ENCODE measurements at places on chromosomes 4 and X.

DNA sequence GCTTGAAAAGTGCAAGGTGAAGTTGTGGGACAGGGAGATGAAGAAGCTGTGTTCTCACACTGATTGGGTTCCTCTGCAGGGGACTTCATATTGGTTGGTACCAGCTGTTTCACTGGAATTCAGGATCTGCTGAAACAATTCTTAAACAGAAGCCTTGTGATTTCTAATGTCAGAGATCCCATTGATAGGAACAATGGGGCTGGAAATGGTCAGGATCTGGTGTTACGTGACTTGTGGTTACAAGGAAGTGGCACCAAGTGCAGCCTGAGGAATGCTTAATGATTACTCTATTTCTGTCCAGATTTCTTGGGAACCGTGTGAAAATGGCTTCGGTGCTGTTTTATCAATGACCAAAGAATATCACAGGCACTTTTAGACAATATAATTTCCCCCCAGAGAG lies 68.1 kb downstream of the MOSPD2 start:
- no peak for DNase-seq

GRCh38 chrX:135535077-135535940 lies 14.8 kb downstream of the INTS6L start:
- DNase-seq: no peak

- DNase-seq: no peak
Measured at GRCh38 chr4:112650332-112650731, 13.4 kb downstream of the LARP7 start.

DNA sequence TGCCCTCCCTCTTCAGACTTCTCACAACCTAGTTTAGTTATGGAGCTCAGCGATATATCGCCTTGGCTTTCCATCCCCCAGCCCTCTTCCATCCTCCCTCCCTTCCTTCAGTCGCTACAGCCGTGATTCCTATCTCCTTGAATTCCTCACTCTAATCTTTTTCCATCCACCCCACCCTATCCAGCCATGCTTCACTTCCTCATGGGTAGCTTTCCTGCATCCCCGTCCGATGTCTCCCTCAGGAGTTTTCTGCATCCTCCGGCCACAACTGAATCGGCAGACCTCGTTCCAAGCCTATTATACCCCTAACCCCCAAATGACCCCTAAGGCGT lies 456 bp downstream of the SNX12 start:
- DNase-seq: no peak

GRCh38 chrX:7054219-7055216 lies 93.0 kb upstream of the STS start:
- no peak for DNase-seq

GRCh38 chr4:129144755-129145206 lies 48.8 kb downstream of the C4orf33 start:
- no peak for DNase-seq

DNA sequence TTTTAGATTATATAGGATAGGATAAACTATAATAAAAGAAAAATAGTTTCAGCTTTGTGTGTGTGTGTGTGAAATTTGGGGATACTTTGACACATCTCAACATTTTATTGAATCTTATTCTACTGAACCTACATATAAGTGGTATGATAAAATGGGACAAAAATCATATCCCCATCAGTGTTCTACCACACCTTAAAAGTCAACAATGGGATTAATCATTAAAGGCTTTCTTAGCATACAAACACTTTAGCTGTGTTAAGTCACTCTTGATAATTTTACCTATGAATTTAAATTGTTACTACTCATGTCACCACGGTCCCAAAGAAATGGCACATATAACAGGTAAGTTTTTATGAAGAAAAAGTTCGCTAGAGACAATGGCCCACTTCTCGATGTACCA lies 37.7 kb upstream of the LRBA start:
- no peak for DNase-seq

- DNase-seq: no peak
Measured at GRCh38 chr4:16858275-16858752, 40.1 kb downstream of the LDB2 start.

DNA sequence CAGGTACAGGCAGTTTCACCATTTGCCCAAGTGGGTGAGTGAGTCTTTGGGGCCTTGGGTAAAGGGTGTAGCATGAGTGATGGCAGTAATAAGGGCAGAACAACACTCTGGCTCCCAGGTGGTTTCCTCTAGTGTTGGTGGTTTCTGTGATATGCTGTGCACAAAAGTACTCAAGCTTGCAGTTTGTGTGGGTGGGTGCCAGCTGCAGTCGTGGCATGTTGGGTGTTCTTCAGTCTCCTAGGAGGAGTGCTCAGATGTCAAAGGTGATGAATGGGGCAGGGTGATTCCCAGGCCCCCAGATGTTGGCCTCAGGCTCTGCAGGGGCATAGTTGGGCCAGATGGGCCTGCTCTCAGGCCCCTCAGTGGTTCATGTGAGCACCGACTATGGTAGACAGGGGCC lies 166.1 kb upstream of the KLF8 start:
- no peak for DNase-seq

DNA sequence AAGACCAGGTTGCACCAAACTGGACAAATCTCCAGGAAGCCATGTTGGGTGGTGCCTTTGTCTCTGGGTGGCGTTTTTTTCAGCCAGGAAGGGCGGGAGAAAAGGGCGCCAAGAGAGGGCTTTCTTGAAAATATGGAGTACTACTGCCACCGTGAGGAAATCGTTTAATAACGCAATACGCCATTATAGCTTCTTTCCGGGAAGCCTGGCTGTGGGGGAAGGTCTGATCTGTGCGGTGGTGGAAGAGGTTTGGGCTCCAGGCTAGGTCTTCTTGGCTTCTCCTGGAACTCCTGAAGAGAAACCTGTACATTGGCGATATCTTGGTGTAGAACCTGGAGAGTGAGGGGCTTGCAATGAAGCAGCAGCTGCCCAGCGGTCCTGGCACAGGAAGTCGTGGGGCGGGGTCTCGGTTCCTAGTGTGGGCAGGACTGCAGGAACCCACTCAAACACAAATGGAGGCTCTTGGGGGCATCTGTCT lies 202.7 kb downstream of the OR13H1 start:
- peak; percentile 34 for DNase-seq

GRCh38 chr4:105483840-105484239 lies 10.0 kb upstream of the PPA2 start:
- DNase-seq: no peak

DNA sequence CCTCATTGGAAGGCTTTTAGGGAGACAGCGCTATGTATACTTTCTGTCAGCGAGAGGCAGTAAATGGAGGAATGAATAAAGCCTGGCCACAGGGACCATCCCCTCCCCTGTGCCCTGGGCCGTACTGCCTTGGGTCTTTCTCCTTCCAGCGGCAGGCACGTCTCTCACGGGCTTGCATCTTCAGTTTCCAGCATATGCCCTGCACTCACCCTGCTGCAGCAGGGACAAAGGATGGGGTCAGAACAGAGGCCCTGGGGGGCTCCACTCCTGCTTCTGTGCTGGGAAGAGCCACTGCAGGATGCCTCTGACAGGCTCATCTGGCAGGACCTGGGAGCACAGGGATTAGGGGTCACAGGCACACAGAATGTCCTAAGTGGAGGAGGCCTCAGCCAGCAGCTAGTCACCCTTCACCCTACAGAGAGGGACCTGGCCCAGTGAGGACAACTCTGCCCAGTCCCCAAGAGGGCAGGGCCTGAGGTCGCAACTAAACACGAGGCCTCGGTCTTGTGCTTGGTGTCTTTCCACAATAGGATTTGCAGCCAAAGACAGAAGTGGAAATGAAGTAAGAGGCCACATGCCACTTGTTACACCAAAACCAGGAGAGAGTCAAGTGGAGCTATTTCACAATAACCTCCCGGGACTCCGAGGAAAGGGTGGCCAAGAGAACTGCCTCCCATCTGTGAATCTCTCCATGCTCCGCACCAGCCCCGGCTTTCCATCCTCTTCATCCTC lies 150.8 kb downstream of the AFAP1 start:
- no peak for DNase-seq

GRCh38 chr4:3671571-3672464 lies 94.4 kb upstream of the ADRA2C start:
- no peak for DNase-seq

DNA sequence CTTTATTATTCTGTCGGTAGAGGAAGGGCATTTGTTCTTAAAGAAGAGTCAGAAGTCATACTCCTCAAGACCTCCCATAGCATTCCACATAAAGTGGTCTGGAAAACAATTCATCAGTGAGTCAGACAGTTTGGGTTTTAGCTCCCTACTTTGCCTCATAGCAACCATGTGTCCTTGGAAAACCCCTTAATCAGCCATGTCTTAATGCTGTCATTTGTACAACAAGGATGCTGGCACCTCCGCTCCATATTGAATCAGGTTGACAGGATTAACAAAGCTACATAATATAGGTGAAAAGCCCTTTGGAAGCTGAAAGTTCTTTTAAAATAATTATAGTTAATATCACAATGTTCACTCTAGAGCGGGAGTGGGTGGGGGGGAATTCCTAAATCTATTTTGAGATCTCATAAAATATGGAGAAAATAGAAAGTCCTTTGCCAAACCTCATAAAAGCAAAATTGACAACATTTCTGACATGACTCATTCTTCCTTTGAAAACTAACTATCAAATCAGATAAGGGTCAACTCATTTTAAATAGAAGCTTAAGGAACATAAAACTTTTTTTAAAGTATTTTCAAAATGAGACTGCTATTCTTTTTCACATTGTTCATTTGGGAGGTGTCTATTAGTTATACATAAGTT lies 37.3 kb upstream of the GUCY1A1 start:
- peak; percentile 23 for DNase-seq

- DNase-seq: no peak
Measured at GRCh38 chrX:93259029-93259428, 414.3 kb downstream of the NAP1L3 start.

DNA sequence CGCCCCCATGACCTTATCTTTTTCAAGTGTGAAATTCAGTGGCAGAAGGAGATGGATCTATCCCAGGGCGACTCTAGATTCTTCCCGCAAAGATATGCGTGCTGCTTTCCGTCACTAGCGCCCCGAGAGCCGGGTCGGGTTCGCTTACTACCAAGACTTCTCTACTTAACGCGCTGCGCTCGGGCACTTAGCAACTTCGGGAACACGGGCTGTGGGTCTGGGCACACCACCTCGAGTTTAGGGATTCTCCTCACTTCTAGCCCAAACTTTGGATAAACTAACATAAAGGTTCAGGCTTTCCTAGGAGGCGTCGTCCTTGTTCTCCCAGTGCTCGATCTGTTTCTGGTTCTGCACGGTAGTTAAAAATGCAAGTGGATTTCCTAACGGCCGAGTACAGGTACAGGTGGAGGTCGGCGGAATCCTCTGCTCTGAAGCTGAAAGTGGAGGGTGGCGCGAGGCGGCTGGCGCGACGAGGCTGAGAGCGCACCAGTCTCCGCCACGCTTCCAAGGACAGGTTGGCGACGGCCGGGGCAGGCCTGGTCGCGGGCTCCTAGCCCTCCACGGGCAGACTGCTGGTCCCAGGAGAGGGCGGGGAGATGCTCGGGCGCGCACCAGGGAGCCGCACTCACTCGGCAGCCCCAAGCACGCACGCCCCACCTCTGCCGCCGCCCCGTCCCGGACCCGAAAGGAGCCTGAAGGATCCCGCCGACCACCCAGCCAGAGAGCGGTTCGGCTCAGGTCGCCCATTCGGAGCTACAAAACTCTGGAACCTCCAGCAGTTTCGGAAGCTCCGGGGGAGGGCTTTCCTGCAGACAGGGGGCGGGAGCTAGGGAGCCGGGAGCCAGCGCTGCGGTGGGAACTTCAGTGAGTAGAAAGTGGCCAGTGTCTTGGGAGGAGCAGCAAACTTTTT lies 100.8 kb upstream of the TENM3 start:
- no peak for DNase-seq

- no peak for DNase-seq
Measured at GRCh38 chr4:84708406-84709135, 125.6 kb downstream of the CDS1 start.

GRCh38 chrX:147800663-147801062 lies 111.1 kb upstream of the FMR1 start:
- no peak for DNase-seq

GRCh38 chrX:75155447-75155826 lies 646 bp downstream of the ABCB7 start:
- DNase-seq: no peak

DNA sequence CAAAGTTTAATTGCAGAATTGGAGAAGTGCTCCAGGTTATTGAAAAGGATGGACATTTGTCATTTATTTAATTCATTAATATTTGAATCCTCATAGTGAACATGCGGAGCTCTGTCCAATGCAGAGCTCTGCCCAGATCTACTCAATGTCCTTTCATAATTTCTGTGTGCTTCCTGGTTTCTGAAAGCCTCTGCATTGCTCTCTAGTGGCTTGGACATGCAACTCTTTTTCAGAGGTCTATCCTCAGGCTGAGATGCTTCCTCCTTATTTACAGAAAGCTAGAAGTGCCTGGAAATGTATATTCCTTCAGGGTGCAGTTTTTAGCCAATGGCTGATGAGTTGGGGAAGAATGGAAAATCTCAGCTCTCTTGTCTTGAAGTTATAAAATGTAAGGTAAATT lies 786.1 kb upstream of the AADAT start:
- no peak for DNase-seq

GRCh38 chr4:79996851-79997250 lies 76.2 kb downstream of the ANTXR2 start:
- no peak for DNase-seq

GRCh38 chrX:153880440-153880815 lies 5.5 kb downstream of the L1CAM start:
- DNase-seq: no peak

GRCh38 chr4:52645300-52645699 lies 13.8 kb downstream of the USP46 start:
- DNase-seq: no peak

DNA sequence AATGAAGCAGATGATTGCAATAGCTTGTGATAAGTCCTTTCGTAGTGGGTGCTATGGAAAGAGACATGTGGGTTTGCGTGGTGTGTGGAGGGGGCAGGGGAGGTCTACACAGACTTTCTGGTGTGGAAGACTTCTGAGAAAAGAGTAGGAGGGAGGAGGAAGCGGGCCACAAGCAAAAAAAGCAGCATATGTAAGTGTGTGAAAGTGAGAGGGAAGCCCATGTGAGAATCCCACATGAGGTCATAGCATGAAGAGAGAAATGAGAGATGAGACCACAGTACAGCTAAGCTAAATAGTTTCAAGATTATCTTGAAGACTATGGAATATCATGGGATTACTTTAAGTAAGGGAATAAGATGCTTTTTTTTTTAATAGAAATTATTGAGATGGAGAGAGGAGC lies 2039.9 kb upstream of the TENM3 start:
- no peak for DNase-seq

- DNase-seq: no peak
Measured at GRCh38 chr4:124974152-124974551, 261.6 kb upstream of the ANKRD50 start.

DNA sequence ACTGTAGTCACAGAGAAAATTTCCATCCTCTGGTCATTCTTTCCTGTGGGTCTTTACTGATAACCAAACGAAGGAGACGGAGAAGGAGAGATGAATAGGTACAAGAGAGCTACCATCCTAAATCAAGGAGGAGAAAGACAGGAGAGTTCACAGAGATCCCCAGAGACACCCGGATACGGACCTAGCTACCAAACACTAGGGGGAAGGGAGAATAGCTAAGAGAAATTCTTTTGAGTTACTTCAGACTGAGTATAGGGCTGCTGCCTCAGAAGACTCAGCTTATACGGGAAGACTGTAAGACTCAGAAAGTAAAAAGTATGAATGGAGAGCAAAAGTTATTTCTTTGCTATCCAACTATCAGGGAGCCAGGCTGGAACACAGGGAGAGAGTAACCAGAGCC lies 572.1 kb downstream of the C4orf33 start:
- DNase-seq: no peak

- peak; percentile 83 for DNase-seq
Measured at GRCh38 chr4:88938138-88938537, 118.8 kb downstream of the FAM13A start.

Data from GM04503 (cell line).